ENCODE measurements at places on chromosomes 3 and 15.
A peak's percentile ranks its signal among the peaks of the same experiment; 100 is the strongest.

DNA sequence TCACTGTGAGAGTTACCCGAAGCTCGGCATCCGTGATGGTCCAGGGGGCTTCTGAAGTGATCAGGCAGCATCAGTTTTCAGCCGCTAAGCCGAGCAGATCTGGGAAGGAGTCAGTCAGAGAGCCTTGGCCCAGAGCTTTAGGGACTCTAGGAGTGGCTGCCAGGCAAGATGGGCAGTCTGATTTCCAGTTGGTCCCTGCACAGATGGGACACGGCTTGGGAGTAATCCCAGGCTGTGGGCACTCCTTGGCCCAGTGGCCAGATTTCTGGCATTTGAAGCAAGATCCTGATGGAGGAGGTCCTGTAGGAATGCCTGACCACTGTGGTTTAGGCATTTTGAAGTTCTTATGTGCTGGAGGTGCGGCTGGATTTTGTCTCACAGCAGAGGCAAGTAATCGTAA lies 10.5 kb upstream of the IP6K2 start:
- DNase-seq, result no peak

DNA sequence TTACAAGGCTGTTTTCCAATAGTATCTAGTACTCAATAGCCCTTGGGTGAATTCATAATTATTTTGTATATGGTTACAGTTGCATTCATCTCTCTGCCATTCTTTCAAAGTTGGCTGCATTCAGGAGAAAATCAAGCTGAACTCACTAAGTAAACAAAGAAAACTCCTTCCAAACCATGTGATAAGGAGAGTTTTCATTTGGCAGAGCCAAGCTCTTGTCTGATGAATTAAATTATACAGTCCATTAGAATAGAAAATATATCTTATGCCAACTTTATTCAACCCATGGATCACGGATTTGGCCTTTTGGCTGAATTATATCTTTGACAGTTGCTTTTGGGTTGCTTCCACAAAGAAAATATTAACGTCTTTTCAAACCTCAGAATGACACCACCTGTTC lies 272.3 kb upstream of the ROBO1 start:
- DNase-seq, result no peak

- DNase-seq, result no peak
Measured at GRCh38 chr3:107265526-107265925, 111.7 kb upstream of the CCDC54 start.

DNA sequence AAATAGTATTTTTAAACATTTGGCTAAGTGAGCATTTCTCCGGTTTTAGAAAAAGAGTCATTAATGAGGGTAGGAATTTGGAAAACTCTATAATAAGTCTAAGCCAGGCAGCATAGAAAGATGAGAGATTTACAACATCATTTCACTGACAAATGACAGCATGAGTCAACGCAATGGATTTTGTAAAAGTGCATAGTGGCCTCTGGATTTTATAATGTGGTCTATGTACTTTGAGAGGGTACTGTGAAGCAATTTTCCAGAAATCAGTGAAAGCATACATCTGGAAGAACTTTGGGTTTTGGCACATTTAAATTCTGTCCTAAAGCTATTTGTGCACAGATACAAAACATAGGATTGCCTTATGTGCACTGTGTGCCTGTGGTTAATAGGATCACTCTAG lies 130.8 kb upstream of the CCNL1 start:
- DNase-seq, result no peak

DNA sequence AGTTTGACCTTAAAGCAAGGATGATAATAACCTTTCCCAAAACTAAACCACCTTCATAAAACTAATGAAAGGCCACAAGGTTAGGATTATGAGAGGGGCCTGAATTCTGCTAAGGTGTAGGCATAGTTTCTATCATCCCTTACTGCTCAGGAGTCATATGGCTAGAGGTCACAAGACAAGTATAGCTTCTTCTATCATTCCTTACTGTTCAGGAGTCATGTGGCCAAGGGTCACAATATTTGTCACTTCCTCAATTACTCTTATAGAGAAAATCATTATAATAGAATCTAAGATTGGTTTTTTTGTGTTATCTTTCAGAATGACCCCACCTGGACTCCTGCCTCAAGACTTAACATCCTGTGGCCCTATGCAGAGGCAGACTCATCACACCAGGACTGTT lies 36.6 kb downstream of the HERC1 start:
- no peak for DNase-seq

DNA sequence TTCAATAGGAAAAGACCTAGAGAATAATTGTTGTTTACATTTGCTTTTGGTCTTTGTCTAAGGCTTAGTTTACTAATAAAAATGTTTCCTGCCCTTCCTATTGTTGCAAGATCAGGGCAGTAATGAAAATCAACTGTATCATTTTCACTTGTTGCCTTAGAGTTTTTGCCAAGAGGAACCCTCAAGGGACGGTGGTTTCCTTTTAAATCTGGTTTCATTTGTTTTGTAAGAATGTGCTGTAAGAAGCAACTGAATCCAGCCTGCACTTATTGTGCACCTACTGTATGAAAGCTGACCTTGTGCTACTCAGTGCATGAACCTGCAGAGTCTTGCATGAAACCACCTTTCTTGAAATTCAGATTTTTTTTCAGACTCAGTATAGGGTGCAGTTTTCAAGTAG lies 5.3 kb downstream of the IGF1R start:
- DNase-seq, result no peak

GRCh38 chr3:123151251-123151705 lies 50.5 kb upstream of the SEC22A start:
- no peak for DNase-seq

DNA sequence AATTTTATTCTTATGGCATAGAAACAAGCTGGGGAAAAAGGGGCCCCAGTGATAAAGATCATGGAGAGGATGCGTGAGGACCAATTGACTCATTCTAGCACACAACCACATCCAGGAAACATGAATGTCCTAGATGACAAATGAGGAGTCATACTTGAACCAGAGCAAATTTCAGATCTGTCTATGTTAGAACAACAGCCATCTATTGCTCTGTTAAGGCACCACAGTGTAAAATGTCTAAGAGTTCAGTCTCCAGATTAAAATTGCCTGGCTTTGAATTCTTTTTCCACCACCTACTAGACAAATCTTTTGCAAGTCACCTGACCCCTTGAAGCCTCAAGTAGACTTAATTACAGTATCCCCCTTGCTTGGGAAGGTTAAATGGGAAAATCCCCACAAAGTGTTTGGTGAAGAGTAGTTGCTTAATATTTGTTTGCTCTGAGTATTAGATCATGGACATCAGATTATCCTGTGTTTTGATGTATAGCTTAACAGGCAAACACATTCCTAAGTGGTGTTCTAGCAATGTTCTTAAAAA lies 258.7 kb upstream of the TGFBR2 start:
- DNase-seq, result no peak

- no peak for DNase-seq
Measured at GRCh38 chr15:81189583-81190283, 6.9 kb upstream of the IL16 start.

- no peak for DNase-seq
Measured at GRCh38 chr15:65101891-65102708, 12.9 kb downstream of the UBAP1L start.

- peak; percentile 44 for DNase-seq
Measured at GRCh38 chr3:7977245-7978086, 524.2 kb upstream of the LMCD1 start.

DNA sequence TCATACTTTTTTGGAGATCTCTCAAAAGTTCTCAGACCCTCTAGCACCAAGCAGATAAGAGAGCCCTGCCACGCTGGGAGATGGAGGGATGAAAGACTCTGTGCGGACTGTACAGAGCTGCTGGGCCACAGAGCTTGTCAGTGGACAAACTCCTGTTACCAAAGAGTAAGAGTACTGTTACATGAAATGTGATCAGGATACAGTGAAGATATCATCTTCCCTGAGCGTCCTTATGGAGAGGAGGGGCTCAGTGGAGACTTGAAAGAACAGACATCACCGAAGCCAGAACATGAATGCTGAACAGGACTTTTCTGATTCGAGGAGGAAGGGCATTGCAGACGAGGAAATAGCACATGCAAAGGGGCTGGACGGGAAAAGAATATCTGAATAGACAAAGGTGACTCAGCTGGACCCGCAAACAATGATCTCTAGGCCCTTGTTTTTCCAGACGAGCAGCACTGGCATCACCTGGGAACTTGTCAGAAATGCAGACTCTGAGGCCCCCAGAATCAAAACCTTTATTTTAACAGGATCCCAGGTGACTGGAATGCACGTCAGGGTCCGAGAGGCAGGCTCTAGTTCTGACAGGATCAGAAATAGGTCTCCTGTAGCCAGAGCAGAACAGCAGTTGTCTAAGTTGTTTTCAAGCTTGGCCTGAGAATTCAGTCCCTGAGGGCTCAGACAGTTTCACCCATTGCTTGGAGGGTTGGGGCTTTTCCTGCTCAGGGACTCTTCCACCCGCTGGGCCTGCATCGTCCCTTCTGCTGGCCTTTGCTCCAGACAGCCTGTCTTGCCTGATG lies 277.9 kb downstream of the RPLP1 start:
- no peak for DNase-seq

GRCh38 chr3:151894219-151894618 lies 20.8 kb downstream of the SUCNR1 start:
- DNase-seq, result no peak

- DNase-seq, result no peak
Measured at GRCh38 chr3:16476636-16477035, 36.9 kb downstream of the RFTN1 start.

DNA sequence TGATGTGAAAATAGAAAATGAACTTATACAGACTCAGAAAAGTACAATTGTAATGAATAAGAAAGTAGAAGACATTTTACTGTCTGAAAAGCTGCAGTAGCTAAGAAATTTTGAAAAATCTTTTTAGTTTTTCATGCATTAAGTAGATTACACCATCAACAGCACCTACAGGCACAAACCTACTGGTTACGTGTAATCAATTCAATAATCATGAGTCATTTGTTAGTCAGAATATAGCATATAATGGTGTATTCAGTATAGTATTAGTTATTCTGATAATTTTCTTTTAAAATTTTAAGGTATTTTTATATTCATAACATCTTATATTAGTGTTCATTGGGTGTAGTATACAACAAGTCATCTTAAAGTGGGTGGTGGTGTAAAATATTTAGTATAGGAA lies 550.5 kb upstream of the GBE1 start:
- no peak for DNase-seq

DNA sequence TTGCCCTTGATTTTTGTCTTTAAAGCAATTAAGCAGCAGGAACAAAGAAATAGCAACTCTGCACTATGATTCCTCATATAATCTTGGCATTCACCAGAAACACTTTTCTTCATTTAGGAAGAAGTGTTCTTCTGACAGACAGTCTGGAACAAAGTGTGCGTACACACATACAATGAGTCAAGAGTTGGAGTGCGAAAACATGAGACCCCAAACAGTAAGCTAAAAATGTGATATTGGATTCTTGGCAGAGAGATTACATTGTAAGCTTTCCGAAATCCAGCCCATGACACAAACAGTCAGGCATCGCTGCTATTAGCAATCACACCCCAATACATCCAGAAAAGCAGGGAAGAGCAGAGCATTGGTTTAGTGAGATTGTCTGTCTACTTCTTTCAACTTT lies 306.7 kb upstream of the TBC1D5 start:
- DNase-seq, result no peak

DNA sequence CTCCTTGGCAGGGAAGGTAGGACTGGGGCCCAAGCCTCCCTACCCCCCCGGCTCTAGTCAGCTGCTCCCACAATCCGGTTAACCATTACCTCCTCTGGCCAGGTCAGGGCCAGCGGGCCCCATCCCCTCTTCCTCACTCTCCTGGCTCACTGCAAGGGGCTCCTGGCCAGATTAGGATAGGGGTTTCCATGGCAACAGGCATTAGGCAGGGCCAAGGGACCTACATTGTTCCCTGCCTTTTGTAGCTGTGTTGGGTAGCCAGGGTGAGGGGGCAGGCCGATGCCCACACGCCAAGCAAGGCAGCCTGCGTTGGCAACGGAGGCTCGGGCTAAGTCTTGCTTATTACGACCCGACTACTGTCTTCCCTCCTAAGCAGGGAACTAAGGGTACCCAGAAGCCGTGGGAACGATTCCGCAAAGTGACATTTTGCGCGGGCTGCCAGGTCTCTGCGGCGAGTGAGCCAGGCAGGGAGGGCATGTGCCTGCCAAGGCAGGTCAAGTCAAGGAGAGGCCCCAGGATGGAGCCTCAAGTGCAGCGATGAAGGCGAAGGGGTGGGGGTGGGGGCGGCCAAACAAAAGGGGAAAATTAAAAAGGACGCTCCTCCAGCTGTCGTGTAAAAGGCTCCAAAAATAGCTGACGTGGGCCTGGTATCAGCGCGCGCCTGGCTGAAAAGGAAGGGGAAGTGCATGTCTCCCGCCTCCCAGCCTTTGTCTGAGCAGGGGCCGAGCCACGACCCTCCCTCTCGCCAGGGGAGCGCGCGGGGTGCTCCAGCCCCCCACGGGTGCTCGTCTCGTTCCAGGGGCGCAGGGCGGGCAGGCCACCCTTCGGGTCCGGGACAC lies 919 bp downstream of the IDH2 start:
- DNase-seq, result peak; percentile 36

GRCh38 chr3:14787630-14788029 lies 31.1 kb upstream of the FGD5 start:
- DNase-seq, result no peak

DNA sequence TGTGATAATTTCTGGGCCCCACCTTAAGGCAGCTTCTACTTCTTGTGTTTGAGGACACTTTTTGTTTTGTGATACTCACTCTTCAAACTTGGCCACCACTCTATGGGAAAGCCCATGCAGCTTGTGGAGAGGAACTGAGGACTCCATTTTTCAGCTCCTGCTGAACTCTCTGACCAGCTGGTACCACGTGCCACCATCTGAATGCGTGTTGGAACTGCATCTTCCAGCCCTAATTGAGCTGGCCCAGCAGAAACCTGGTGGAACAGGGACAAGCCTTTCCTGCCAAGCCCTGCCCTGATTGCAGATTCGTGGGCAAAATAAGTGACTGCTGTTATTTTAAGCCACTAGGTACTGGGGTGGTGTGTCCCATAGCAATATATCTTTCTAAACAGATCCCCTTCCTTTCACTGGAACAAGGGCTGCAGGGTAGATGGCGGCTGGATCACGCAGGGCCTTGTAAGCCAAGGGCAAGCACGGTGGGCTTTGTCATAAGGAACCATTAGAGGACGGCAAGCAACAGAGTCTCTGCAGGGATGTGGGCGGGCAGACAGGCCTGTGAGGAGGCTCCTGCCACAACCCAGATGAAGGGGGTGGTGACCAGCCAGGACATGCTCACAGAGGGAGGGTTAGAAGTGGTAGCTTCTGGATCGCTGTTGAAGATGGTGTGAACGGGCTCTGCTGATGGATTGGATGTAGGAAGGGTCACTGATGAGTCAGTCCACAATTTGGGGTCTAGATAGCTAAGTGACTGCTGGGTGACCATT lies 9.5 kb downstream of the H1-8 start:
- DNase-seq, result no peak

- no peak for DNase-seq
Measured at GRCh38 chr3:148289159-148289558, 408.5 kb upstream of the AGTR1 start.

- no peak for DNase-seq
Measured at GRCh38 chr3:4839278-4839677, 140.0 kb upstream of the BHLHE40 start.

All from WERI-Rb-1 (cell line).